Keratinocyte (primary cell): ENCODE measurements at places on chromosomes 4 and X.
A peak's percentile ranks its signal among the peaks of the same experiment; 100 is the strongest.

- DNase-seq = no peak
Measured at GRCh38 chr4:111695677-111696076, 449.6 kb upstream of the FAM241A start.

DNA sequence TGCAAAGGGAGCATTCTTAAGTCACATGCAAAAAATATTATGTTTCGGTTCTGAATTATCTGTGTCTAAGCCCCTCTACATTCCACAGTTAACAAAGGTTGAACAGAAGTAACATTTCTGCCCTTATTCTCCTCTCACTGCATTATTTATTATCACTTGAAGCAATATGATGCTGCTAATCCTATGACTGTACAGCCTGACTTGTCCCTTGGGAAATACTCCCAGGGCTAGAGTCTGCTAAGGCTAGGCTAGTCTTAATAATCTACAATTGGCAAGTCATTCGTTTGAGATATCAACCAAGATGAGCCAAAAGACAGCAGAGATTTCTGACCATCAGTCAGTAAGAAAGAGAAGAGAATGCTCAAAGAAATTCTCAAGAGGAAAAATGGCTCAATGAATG is 226.9 kb upstream of the HCCS start:
- DNase-seq = no peak

- DNase-seq = no peak
Measured at GRCh38 chrX:50103866-50104566, 96.8 kb downstream of the AKAP4 start.

DNA sequence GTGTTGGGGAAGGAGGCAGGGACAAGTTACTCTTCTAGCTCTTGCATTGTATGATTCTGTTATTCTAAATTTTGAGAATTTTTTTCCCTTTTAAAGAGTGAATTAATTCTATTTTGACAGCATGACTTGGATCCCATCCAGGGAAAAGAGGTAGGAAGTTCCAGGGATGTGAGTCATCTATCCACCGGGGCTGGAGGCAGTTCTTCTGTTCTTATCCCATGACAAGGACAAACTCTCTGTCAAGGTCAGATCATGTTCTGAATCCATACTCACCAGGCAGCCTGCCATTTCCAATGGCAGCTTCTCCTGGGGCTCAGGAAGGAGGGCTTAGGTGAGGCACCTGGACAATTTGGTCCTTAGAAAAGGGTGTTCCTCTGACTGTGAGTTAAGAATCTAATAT is 132.0 kb upstream of the MED14 start:
- peak; percentile 36 for DNase-seq

GRCh38 chr4:185718578-185719499 is 93.2 kb downstream of the SORBS2 start:
- DNase-seq = no peak

- DNase-seq = no peak
Measured at GRCh38 chr4:121958777-121959176, 6.9 kb upstream of the TRPC3 start.

GRCh38 chrX:151821226-151821625 is 86.7 kb downstream of the CNGA2 start:
- no peak for DNase-seq
